ENCODE measurements at places on chromosomes 16 and 17. TPM values are rescaled to one million over a fixed set of nuclear protein-coding genes. Genes with fewer than 3 reads are reported as not detected.

KRT25 gene
- total RNA-seq: not detected

ASGR1 gene
- 0.21 TPM for total RNA-seq

SLC16A3 gene
- 10.5 TPM for total RNA-seq

AIPL1 gene
- total RNA-seq: not detected

PRAC1 gene
- total RNA-seq: not detected

SMIM5 gene
- 24.3 TPM for total RNA-seq

DNA sequence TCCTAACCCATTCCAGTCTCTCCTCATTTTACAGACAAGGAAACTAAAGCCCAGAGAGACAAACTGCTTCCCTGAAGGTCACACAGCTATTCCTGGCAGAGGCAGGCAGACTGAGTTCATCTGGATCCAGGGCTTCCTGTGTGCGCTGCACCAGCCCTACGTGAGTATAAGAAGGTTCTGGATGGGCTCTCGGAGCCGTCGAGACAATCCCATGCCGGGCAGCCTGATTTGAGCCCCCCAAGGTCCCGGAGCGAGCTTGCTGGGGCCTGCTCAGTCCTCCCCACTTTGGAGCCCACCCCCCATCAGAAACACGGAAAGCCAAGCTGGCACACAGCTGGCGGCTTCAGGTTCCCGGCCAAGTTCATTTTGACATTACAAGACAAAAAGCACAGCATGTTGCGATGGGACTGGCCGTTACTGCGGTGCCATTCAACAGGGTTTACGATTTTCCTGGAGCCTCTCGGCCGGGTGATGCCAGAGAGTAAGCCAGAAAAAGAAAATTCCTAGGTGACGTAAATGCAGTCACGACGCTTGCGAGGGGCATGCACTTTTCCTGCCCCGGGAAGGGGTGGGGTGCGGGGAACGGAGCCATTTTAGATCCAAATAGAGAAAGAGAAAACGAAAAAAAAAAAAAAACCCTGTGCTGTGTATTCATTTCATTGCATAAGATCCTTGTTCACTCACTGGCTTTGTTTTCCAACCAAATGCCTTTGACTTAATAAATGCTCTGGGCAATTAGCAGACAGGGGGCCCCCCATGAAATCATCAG lies 167.1 kb upstream of the FOXF1 start:
- H3K27me3 ChIP-seq: peaks cover 41% of the 10 kb centered on the region
- no peak overlapping the region for H3K4me3 ChIP-seq
- no peaks in the 10 kb centered on the region for H3K36me3 ChIP-seq
- no peak for DNase-seq
- peak overlapping the region; percentile 36 for H3K27ac ChIP-seq
- H3K4me1 ChIP-seq: peaks cover 18% of the 10 kb centered on the region

GRCh38 chr16:50448522-50448921 lies 79.7 kb upstream of the BRD7 start:
- no peak overlapping the region for H3K27ac ChIP-seq
- H3K27me3 ChIP-seq: no peaks in the 10 kb centered on the region
- DNase-seq: no peak
- H3K36me3 ChIP-seq: no peaks in the 10 kb centered on the region
- no peaks in the 10 kb centered on the region for H3K4me1 ChIP-seq

GRCh38 chr16:11320170-11320569 lies 25.1 kb upstream of the RMI2 start:
- no peak overlapping the region for H3K27ac ChIP-seq
- DNase-seq: no peak
- H3K4me3 ChIP-seq: no peak overlapping the region
- H3K27me3 ChIP-seq: no peaks in the 10 kb centered on the region

GRCh38 chr17:65228734-65229620 lies 91.8 kb downstream of the RGS9 start:
- no peak overlapping the region for H3K4me3 ChIP-seq
- peaks cover 11% of the 10 kb centered on the region for H3K4me1 ChIP-seq
- peaks cover 10% of the 10 kb centered on the region for H3K27me3 ChIP-seq

DNA sequence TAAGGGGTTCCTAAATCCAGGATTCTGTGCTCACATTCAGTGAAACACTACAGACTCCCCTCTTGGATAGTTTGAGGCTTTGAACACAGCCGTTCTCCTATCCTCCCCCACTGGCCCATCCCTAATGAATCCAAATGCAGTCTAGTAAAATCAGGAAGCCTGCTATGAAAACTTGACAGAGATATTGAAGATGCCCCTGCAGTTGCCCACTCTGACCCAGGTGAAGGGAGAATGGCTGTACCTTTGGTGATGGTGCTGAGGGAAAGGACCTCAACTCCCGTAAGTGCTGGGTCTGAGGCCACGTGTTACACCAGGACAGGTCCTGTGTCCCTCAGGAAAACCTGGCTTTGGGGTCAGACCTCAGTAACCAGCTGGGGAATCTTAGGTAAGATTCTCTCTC lies 54.4 kb downstream of the SF3B3 start:
- H3K4me1 ChIP-seq: peaks cover 92% of the 10 kb centered on the region
- no peak for DNase-seq
- no peaks in the 10 kb centered on the region for H3K36me3 ChIP-seq
- H3K27me3 ChIP-seq: no peaks in the 10 kb centered on the region
- H3K4me3 ChIP-seq: no peak overlapping the region

GRCh38 chr16:52544703-52545102 lies 2.2 kb downstream of the TOX3 start:
- no peaks in the 10 kb centered on the region for H3K36me3 ChIP-seq
- peaks cover 73% of the 10 kb centered on the region for H3K27me3 ChIP-seq
- H3K4me1 ChIP-seq: peaks cover 12% of the 10 kb centered on the region
- no peak for DNase-seq

GRCh38 chr16:69443927-69444631 lies 19.7 kb downstream of the CYB5B start:
- H3K4me1 ChIP-seq: peaks cover 53% of the 10 kb centered on the region
- H3K27ac ChIP-seq: peak overlapping the region; percentile 79
- DNase-seq: peak; percentile 17
- H3K27me3 ChIP-seq: no peaks in the 10 kb centered on the region
- no peaks in the 10 kb centered on the region for H3K36me3 ChIP-seq

DNA sequence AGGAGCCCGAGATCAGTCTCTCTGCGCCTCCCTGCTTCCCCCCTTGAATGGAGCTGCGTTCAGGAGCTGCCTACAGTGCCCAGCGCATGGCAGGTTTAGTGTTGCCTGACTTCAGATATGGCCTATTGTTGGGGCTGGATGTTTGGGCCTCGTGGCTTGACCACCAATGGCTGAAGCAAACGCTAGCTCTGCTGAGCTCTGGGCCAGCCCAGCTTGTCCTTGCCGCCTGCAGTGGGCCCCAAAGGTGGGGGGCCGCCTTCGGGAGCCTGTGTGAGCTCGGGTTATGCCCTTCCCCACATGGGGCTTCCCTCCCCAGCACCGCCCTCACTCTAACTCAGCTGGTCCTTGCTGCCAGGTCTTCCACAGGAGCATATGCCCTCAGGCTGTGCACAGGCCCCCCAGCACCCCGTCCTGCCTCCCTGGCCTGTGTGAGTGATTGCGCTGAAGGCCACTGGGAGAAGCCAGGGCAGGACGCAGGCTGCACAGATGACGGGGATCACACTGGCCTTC lies 2.0 kb upstream of the METTL26 start:
- H3K4me1 ChIP-seq: no peaks in the 10 kb centered on the region
- H3K4me3 ChIP-seq: no peak overlapping the region
- peak overlapping the region; percentile 92 for H3K27ac ChIP-seq

DNA sequence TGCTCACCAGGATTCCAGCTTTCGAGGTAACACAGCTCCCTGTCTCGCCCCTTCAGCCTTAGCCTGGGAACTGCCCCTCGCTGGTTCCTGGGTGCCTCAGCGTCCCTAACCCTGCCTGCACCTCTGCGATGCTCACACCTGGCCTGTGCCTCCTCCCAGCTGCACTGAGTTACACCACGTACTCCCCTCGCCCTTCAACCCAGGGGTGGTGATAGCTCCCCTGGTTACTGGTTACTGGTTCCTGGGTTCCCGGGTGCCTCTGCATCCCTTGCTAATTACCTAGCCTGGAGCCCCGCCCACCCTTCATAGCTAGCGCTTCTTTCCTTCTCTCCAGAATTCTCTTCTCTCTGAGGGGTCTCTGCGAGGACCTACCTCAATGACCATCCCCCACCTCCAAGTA lies 65.3 kb upstream of the PLCG2 start:
- H3K4me1 ChIP-seq: no peaks in the 10 kb centered on the region
- H3K27me3 ChIP-seq: no peaks in the 10 kb centered on the region
- H3K36me3 ChIP-seq: no peaks in the 10 kb centered on the region

GRCh38 chr16:23679274-23679985 lies 741 bp downstream of the PLK1 start:
- H3K36me3 ChIP-seq: no peaks in the 10 kb centered on the region
- H3K27me3 ChIP-seq: no peaks in the 10 kb centered on the region

DNA sequence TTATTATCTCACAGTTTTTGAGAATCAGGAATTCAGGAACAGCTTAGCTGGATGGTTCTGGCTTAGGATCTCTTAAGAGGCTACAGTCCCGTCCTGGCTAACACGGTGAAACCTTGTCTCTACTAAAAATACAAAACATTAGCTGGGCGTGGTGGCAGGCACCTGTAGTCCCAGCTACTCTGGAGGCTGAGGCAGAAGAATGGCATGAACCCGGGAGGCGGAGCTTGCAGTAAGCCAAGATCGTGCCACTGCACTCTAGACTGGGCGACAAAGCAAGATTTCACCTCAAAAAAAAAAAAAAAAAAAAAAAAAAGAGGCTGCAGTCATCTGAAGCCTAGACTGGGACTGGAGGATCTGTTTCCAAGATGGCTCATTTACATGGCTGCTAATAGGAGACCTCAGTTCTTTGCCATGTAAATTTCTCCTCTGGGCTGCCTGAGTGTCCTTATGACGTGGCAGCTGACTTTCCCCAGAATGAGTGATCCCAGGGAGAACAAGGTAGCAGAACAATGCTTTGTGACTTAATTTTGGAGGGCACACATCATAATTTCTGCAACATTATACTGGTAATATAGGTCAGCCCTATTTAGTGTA lies 95.8 kb upstream of the CORO6 start:
- no peak overlapping the region for H3K27ac ChIP-seq
- no peak overlapping the region for H3K4me3 ChIP-seq
- H3K27me3 ChIP-seq: no peaks in the 10 kb centered on the region
- no peak for DNase-seq
- H3K36me3 ChIP-seq: no peaks in the 10 kb centered on the region

- H3K27ac ChIP-seq: peak overlapping the region; percentile 62
- H3K4me1 ChIP-seq: peaks cover 99% of the 10 kb centered on the region
- DNase-seq: no peak
- no peak overlapping the region for H3K4me3 ChIP-seq
- H3K36me3 ChIP-seq: no peaks in the 10 kb centered on the region
- H3K27me3 ChIP-seq: no peaks in the 10 kb centered on the region
Measured at GRCh38 chr17:81040791-81041337, 5.9 kb downstream of the BAIAP2 start.

DNA sequence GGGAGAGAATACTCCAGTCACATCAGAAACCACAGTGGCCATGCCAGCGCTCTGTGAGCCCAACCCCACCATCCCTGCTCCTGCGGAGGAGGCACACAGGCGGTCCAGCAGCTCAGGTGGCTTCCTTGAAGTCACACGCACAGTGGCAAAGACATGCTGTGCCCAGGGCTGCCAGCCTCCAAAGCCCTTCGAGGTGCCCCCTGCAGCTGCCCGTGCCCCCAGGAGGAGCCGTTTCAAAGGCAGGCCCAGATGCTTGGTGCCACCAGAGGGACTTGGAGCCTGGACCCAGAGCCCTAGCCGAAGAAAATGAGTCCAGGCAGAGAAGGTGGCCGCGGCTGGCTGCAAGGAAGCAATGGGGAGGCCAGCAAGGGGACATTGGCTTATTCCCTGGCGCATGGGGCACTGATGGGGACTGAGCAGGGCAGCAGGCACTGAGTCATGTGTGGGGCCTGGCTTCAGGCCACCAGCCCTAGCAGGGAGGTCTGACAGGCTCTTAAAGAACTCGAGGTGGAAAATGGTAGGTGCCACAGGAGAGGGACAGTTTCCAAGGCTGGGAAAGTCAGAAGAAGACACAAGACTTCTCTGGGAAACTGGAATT lies 17.2 kb upstream of the CACNG1 start:
- no peaks in the 10 kb centered on the region for H3K27me3 ChIP-seq
- H3K36me3 ChIP-seq: no peaks in the 10 kb centered on the region
- H3K27ac ChIP-seq: no peak overlapping the region
- no peaks in the 10 kb centered on the region for H3K4me1 ChIP-seq

GRCh38 chr16:72362476-72362875 lies 190.5 kb upstream of the PMFBP1 start:
- H3K27me3 ChIP-seq: no peaks in the 10 kb centered on the region
- DNase-seq: no peak
- H3K36me3 ChIP-seq: no peaks in the 10 kb centered on the region
- H3K27ac ChIP-seq: no peak overlapping the region
- H3K4me1 ChIP-seq: no peaks in the 10 kb centered on the region
- no peak overlapping the region for H3K4me3 ChIP-seq

DNA sequence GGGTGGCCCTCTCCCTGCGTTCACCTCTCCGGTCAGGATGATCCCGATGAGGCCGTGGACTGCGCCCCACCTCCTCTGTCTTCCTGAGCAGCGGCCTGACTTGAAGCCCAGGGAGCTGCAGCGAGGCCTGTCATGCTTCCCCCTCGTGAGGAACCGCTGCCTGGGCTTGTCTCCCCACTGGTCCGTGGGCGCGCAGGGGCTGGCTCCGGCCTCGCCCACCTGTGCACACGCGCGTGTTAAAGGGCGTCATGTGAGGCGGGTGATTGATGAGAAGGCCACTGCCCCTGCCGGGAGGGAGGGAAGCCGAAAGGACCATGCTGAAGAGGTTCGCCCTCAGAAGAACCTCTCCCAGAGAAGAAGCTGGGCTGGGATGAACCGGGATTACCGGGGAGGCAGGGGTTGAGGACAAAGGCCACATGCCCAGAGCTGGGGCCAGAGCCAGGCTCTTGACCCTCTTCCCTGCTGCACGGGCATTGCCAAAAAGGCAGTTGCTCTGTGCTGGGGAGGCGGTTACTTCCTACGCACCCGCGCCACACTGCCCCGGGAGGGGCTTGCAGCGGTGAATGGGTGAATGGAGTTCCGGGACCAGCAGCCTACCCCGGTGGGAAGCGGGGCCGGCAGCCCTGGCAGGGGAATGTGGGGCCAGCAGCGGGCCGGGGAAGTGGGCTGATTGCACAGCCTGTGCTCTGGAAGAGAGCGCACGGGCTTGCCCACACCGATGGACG lies 85.9 kb upstream of the GSE1 start:
- H3K4me3 ChIP-seq: no peak overlapping the region
- no peaks in the 10 kb centered on the region for H3K27me3 ChIP-seq
- no peaks in the 10 kb centered on the region for H3K36me3 ChIP-seq
- DNase-seq: no peak
- H3K27ac ChIP-seq: no peak overlapping the region
